Stimulated activated CD8-positive, alpha-beta memory T cell treated with anti-CD3 and anti-CD28 coated beads, Interleukin-15, amount 100 ng/mL, for 48 hours (primary cell): ENCODE measurements at places on chromosomes 4 and X.

- no peak for DNase-seq
Measured at GRCh38 chr4:21307709-21308108, 607.5 kb downstream of the PACRGL start.

- no peak for DNase-seq
Measured at GRCh38 chr4:88793475-88793874, 95.8 kb upstream of the NAP1L5 start.

GRCh38 chrX:43552156-43552555 lies 103.9 kb upstream of the MAOA start:
- no peak for DNase-seq

GRCh38 chr4:174061026-174061425 lies 222.4 kb downstream of the FBXO8 start:
- DNase-seq = no peak

DNA sequence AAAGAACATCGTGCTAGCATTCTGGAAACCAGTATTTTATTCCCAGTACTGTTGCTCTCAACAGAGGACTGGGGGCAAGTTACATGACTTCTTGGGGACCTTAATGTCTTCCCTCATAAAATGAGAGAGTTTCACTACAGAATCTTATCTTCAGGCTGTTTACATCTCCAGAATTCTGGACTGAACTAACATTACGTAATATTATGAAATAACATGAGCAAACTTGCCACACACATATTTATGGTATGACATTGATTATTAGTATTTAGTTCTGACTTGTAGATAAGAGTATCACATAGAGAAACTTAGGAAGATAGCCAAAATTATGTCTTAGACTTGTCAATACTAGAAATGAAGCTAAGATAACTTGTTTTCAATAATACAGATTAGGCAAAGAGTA lies 68.0 kb downstream of the NFKB1 start:
- no peak for DNase-seq

- no peak for DNase-seq
Measured at GRCh38 chr4:39616651-39617050, 22.0 kb downstream of the SMIM14 start.

DNA sequence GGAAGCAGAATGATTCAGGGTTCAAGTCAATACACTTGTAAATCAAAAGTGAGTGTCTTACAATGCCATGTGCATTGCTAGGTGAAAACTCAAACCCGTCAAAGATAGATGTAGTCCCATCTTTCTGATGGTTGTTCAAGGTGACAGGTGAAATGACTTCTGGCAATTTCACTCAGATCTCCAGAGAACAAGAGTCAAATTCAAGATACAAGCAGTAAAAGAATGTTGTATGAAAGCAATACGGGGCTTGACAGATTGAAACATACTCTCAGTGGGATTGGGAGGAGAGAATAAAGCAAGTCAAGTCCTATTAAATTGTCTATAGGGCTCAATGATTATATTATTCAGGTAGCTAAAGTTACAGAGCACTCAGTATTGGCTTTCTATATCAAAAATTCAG lies 105.1 kb upstream of the ANXA10 start:
- no peak for DNase-seq

DNA sequence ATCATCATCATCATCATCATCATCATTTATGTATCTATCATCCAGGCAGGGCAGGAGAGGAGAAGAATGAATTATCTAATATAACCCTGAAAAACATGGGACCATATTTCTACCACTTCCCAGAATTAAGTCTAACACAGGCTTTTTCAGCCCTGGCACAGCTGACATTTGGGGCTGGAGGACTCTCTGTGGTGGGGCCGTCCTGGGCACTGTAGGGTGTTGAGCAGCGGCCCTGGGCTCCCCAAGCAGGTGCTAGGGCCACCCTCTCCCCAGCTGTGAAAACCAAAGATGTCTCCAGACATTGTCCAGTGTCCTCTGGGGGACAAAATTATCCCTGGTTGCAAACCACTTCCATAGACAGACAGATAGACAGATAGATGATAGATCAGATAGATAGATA lies 288.4 kb downstream of the CRLF2 start:
- no peak for DNase-seq

- no peak for DNase-seq
Measured at GRCh38 chrX:150298841-150299551, 64.1 kb upstream of the MAMLD1 start.

DNA sequence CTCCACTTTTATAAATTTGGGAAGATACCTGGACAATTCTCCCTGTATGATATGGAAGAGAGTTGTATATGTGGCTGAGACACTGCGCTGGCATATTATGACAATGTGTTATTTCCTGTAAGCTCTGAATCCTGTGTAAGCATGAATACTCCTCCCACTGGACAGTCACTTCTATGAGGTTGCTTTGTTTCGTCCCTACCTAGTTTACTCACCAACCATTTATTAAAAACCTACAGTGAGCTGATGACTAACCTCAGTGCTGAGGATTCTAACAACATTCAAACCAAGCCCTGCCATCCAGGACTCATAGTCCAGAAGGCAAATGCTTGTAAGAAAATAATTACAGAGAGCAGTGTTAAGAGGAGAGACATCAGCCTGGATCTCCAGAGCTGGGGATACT lies 1632.9 kb upstream of the TENM3 start:
- DNase-seq = no peak

GRCh38 chr4:52551487-52551886 lies 107.6 kb downstream of the USP46 start:
- DNase-seq = no peak

- no peak for DNase-seq
Measured at GRCh38 chr4:76703123-76703490, 194.8 kb downstream of the SOWAHB start.

DNA sequence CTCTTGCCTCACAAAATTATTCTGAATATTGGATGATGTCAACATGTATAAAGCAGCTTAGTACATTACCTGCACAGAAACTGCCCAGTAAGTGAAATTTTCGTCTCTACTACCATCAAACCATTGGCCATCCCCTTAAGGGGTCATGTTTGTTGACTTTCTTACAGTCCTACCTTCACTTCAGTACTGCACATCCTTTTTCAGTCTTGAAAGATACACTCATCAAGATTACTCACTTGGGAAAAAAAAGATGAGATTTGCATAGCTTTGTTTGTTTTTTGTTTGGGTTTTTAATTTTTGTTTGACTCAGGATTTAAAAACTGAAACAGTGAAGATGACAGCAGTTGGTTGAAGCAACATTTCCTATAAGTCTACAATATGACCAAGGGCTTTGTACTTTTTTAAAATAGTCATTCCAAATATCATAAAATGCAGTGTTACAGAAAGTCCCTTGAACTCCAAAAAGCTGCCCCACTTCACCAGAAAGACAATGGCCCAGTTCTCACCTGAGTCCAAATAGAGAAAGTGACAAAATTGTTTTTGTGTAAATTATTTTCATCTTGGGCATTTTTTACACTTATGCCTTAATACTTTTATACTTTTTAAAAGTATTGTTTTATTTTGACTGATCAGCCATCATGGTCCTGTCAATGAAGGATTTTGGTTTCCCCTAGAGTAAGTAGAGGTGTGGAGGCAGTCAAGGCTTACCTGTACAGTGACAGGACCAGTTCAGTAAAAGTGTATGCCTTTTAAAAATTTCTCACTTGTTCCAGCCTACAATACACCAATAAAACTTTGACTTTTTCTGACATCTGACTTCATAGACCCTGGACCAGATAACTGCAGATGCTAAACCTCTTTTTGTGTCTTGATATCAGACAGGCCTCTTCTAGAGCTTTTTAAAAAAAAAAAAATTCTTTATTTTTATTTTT lies 59.7 kb upstream of the EDA2R start:
- no peak for DNase-seq

DNA sequence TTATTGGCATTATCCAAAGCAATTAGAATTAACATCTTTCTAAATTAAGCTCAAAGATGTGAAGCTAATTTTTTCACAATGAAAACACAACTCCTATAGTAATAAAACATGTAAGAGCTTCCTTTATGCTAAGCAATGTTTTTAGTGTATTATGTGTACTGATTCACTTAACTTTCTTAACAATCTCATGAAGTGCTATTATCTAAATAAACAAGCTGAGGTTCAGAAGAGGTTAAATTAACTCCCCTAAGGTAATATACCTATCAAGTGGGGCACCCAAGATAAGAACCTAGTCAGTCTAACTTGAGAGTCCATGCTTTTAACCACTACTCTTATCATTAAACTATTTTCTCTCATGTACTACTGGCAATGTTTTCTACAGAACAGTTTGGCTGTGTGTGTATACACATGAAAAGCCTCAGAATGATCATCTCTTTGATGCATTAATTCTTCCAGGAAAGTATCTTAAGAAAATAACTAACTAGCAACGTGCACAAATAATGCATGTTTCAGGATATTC lies 13.6 kb downstream of the G3BP2 start:
- no peak for DNase-seq

GRCh38 chr4:151659601-151660364 lies 101.0 kb downstream of the GATB start:
- DNase-seq = no peak

DNA sequence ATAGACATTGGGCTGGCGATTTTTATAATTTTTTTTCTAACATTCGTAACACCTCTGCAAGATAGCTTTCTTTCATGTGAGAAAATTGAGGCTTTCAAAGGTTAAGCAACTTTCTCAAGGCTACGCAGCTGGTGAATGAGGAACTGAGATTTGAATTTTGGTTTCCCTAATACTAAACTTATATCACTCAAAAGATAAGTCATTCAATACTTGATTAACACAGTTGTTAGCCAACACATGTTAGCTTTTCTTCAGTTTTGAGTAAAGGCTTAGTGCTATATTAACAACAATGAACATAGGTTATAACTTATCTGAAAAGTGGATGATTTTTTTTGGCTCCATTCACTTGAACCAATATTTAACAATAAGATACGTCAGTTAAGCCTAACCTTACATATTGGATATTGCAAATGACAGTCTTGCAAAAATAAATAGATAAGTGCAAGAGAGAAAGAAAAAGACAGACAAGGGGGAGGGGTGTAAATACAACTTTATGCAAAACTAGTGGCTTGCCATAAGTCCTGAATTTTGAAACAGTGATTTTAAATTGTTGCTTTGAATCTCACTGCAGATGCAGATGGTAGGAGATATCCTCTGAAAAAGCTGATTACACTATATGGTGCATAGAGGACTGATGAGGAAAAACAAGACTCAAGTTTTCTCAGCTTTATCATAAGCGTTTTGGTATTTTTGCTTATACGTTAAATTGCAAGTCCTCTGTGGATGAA lies 11.1 kb upstream of the GPM6A start:
- no peak for DNase-seq

GRCh38 chr4:81039351-81039972 lies 9.0 kb downstream of the BMP3 start:
- DNase-seq = no peak

DNA sequence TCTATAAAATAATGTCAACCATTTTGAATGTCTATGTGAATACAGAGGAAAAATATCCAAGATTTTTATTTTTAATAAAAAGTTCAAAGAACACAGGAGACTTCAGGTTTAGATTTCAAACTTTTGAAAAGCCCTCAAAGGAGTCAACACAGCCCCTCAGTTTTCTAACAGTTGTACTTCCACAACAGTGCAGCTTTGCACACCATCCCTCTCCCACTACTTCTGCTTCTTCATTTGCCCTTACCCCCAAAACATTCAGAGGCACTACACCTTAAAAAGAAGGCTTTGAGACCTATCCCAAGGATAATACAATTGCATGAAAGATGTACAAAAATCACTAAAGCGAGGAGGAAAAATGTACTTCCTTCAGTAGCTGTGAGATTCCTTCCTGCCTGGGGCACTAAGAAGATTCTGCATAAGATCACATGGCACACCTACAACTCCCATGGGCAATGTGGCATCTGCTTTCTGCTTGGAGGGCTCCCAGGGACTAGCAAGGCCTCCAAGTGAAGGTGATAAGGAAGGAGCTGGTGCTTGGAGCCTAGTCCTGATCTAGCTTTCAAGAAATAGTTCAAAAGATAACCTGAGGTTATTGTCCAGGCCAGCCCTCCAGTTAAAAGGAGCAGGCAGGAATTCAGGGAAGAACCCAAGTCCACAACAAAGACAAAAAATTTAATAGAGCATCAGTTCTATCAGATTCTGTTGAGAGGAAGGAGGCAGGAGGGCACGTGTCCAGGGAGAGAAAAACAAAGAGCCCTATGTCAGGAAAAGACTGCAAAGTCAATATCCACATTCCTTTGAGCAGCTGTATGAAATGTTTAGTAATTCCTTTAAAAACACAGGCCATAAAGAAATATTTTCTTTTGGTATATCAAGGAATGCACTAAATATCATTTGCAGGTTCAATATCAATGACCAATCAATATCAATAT lies 19.1 kb downstream of the ARAP2 start:
- DNase-seq = no peak

- no peak for DNase-seq
Measured at GRCh38 chrX:151042842-151043241, 59.7 kb downstream of the HMGB3 start.

- DNase-seq = no peak
Measured at GRCh38 chrX:75648803-75649588, 126.2 kb upstream of the ZDHHC15 start.

GRCh38 chr4:113248320-113248719 lies 198.9 kb downstream of the ANK2 start:
- DNase-seq = no peak

DNA sequence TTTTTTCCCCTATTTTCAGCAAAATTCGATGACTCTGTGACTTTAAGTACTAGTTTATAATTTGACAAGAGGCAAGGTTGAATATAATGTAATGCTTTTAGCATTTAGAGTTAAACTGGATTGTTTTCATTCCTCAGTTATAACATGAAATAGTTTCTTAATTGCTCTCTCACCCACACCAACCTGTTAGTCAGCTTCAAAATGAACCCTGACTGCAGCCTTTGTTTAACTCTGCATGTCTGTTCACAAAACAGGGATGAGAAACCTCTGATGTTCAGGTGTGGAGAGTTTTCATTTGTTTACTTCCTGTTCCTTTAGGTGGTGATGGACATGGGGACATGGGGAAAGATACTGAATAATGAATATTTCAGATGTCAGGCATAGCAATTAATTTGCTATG lies 49.9 kb upstream of the MND1 start:
- DNase-seq = no peak

- no peak for DNase-seq
Measured at GRCh38 chrX:15598026-15598425, 2.7 kb downstream of the ACE2 start.

- DNase-seq = no peak
Measured at GRCh38 chr4:122163767-122164166, 11.6 kb downstream of the BLTP1 start.
